ENCODE measurements at places on chromosomes 12 and 14. TPM values are rescaled to one million over a fixed set of nuclear protein-coding genes. Genes with fewer than 3 reads are reported as not detected.

The POMT2 gene
- 15.2 TPM for total RNA-seq

GRCh38 chr14:95496690-95497259 is 19.7 kb downstream of the SYNE3 start:
- DNase-seq = peak; percentile 93

DNA sequence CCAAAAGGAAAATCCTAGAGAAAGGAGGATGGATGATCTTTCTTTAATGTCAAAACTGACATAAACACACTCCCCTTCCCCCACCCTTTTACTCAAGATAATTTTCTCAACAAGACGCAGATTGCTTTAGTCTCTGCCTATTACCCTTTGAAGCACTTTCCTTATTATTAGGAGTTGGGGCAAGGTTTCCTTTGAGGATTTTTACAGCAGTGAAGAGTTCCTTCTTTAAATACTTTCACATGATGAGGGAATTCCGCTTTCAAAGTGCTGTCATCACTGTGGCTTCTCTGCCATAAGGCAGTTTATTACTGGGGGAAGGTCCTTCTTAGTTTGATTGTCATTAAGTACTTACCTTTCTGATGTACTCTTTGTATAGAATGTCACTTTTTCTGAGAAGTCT is 172.1 kb downstream of the MSRB3 start:
- DNase-seq = no peak

- DNase-seq = peak; percentile 9
Measured at GRCh38 chr12:8701046-8701660, 3.4 kb downstream of the RIMKLB start.

The ITGA7 gene
- total RNA-seq = 37.6 TPM

DNA sequence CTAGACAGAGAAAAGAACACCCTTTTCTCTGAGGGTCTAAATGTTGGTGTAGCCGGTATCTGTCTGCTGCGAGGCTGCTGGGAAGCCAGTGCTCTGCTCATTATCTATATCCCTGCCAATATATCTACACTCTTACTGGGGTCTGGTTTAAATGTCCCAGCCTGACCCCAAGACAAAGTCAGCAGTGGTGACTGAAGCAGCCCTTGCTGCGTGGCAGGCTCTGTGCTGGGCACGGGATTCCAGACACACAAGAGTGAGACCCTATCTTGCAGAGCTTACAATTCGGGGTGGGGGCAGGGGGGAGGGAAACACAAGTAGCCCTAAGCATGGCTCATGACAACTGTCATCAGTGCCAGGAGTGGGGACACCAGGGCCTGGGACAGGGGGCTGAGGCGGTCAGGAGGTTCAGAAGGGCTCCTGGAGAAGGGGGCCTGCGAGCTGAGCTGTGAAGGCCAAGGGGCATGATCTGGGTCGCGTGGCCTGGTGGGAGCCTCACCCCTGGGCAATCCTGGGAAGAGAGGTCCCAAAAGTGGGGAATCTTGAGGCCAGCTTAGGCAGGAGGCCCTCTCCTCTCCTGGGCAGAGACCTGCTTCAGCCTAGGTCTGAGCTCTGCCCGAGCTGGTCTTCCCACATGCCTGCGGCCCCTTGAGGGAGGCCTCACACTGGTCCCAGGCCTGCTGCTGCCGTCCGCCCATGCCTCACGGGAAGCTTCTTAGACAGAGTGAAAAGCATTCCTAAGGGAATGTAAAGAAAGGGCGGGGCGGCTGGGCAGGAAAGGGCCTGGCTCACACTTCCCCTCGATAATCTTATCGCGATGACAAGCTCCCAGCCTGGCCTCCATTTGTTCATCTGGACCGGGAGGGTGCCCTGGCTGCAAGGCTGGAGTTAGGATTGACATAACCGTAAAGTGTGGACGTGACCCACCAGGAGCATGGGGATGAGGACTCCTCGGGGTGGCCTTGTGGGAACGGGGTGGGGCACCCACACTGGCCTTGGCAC is 7.3 kb upstream of the RCOR1 start:
- peak; percentile 40 for DNase-seq

DNA sequence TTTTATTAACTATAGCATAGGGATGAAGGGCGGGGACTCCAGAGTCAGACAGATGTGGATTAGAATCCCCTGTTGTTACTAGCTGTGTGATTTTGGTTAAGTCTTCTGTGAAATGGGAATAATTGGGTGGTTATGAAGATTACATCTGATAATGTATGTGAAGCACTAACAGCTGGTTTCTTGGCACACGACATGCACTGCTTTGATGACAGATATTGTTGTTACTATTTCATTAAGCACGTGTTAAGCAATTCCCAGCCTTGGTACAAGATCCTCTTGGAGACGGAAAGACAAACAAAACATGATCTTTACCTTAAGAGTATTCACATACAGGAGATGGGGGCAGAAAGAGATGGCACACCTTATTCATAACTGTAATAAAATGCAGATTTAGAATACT is 7.9 kb downstream of the PPFIBP1 start:
- DNase-seq = no peak

The CPNE6 gene
- total RNA-seq = not detected

The TSPAN19 gene
- not detected for total RNA-seq

The SCNN1A gene
- under 0.01 TPM for total RNA-seq

DNA sequence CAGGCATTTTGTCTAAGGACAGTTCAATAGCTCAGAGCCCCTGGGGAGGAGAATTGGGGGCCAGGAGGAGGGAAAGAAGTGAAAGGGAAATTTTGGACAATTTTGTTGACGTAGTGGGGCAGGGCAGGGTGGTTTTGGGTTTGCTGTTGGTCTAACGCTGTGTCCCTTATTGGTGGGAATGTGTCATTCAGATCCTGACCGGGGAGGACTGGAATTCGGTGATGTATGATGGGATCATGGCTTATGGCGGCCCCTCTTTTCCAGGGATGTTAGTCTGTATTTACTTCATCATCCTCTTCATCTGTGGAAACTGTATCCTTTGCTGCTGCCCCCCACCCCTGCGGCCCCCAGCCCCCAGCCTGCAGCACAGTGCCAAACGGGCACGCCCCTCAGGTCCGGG is 212.1 kb upstream of the FKBP4 start:
- no peak for DNase-seq

The RAB15 gene
- total RNA-seq = 3.8 TPM

The ALG10B gene
- total RNA-seq = 5.6 TPM

DNA sequence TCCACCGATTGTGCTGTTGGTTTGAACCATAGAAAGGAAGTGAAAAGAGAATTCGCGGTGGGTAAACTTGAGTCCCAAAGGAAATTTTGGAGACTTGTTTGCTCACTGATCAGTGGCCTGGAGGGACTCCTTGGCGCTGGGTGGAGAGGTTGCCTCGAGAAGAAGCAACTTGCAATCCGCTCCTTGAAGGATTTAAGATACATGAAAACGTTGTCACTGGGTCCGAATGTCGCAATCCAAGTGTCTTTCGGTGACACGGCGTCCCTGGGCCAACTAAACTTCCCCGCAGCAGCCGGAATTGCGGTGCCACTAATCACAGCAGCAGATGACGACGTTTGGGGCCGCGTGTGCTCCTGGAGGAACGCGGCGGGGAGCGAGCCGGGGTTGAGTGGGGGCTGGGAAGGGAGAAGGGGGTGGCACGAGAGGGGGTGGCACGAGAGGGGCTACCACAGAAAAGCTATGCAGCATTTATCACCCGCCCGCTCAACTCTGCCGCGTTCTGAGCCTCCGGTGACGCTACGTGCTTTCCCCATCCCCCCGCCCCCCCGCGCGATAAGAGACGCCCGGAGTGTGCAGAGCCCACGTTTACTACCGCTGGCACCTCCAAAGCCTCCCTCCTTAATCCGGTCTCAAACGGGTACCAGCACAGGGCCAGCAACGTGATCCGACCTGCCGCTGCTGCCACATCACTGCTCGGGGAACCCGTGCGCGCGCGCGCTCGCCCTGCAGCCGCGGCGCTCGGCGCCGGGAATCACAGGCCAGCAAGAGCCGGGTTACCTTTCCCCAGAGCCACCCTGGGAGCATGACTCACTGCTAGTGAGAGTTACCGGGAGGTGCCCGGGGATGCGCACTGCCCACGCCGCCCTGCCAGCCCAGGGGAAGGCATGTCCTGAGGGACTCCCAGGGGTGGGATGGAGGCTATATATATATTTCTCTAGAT is 833 bp upstream of the BHLHE41 start:
- DNase-seq = peak; percentile 63

The TAS2R7 gene
- not detected for total RNA-seq

GRCh38 chr12:67271976-67272375 is 2.8 kb downstream of the CAND1 start:
- DNase-seq = peak; percentile 28

DNA sequence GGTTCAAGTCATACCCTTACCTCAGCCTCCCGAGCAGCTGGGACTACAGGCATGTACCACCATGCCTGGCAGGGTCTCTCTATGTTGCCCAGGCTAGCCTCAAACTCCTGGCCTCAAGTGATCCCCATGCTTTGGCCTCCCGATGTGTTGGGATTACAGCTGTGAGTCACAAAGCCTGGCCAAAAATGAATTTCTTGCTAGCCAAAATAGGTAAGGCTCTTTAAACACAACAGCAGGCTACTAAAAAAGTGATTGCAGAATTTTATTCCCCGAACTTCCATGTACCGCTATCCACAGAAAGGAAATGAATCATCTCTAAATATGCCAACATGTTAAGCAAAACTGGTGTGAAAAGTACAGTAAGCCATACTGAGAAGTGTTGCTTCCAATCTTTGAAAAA is 50.6 kb downstream of the WDHD1 start:
- peak; percentile 86 for DNase-seq

The HOXC10 gene
- total RNA-seq = not detected

- peak; percentile 37 for DNase-seq
Measured at GRCh38 chr12:92771001-92771400, 68.2 kb downstream of the PLEKHG7 start.

Measured in fibroblast of the aortic adventitia (primary cell).